ENCODE measurements at places on chromosomes 2 and 18.

DNA sequence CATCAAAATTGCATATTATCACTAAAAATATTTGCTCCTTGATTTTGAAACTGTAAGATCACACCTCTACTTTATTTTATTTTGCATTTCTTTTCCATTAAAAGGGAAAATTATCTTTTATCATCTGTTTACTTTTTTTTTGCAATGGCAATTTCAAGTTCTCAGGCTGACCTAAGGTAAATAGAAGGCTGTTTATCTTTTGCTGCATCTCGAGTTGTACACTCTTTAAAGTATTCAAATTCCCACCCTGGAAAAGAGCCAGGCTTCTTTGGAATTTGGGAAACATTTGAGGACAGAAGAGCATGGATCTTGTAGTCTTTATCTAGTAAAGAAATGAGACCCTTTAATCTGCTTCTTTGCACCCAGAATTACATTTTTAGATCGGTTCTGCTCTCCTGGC, 645.7 kb downstream of the SLC4A3 start:
- DNase-seq, result no peak

- DNase-seq, result no peak
Measured at GRCh38 chr2:9156483-9156882, 50.1 kb upstream of the ASAP2 start.

DNA sequence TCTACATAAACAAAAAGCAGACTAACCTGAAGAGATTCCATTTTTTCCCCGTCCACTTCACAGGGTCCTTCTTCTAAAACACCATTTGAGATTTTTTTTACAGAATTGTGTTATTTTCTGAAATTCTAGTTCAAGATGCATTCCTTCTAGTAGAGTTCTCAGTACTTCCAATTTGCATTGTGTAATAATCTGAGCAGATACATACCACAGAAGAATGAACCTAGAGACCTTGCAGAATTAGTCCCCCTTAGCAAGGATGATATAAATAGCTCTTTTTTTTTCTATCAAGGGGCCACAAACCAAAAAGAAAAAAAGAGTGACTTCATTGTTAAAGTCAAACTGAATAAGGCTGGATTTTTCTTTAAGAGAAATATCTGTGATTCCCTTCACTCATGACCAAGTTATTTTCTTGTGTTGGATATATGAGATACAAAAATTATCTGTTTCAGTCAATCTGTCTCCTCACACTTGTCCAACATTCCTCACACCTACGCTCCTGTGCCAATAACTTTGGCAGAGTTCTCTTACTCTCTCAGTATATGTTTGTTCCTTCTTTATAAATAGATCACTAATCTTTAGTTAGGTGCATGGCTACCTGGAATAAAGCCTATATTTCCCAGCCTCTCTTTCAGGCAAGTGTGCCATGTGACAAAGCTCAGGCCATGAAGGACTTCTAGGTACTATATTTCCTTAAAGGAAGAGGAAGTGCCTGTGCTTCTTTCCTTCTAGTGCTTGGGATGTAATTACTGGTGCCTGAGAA, 183.5 kb downstream of the ZNF385B start:
- no peak for DNase-seq

DNA sequence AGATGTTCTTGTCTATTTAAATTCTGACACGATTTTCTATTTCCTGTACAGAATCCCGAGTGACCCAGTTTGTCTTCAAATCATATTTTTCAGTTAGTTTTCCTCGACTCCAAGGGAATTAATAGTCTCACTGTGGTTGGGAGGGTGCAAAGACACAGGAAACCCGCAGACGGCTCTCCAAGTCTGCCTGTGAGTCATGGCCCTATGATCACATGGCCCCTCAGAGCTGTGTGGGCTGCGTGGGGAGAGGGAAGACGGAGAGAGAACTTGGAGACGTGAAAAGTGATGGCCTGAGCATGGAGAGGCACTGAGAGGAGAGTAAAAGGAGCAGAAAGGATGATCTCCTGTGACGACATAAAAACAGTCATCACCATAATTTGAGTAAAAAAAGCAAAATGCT, 989.9 kb downstream of the DCDC2C start:
- DNase-seq, result no peak

DNA sequence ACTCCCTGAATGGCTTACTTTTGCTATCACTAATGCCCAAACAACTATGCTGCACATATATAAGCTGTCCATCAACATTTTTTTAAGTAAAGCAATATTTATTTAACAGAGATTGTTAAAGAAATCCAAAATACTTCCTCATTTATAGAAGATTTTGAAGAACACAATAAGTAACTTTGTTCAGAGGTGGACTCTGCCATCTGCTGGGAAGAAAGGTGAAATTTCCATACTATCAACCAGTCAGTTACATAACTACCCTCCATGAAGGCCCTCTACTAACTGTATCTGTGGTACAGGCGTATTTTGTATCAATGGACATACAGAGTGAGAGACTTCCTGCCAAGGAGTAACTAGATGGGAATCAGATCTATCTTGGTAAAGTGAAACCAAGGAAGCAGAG, 106.0 kb downstream of the DTNB start:
- DNase-seq, result peak; percentile 16
